Thoracic aorta endothelial cell (primary cell): ENCODE measurements at places on chromosomes 4 and X. TPM values are rescaled to one million over a fixed set of nuclear protein-coding genes. Genes with fewer than 3 reads are reported as not detected.

Gene TRPC5OS
- total RNA-seq = 0.14 TPM in 1 of 2 replicates, not detected in the other

Gene NR3C2
- 20.1 and 33.7 TPM in 2 replicates for total RNA-seq

Gene RAB9B
- 0.40 and 0.50 TPM in 2 replicates for total RNA-seq

Gene CSAG1
- not detected in 2 replicates for total RNA-seq

Gene SH3RF1
- total RNA-seq = 27.1 and 29.4 TPM in 2 replicates

Gene MXRA5
- total RNA-seq = under 0.01 TPM in 2 replicates

Gene SSX4B
- total RNA-seq = not detected in 2 replicates

Gene MAGEA4
- total RNA-seq = not detected in 2 replicates

Gene ADGRG4
- total RNA-seq = under 0.01 TPM in 1 of 2 replicates, not detected in the other

Gene EGF
- total RNA-seq = not detected in 2 replicates

Gene CXorf51B
- not detected in 2 replicates for total RNA-seq

Gene PPARGC1A
- total RNA-seq = not detected in 2 replicates

Gene RFC1
- total RNA-seq = 84.2 and 88.6 TPM in 2 replicates
